NCI-H1105 treated with DMSO at 0.1 percent for 48 hours (cell line): ENCODE measurements at places on chromosomes 2 and 18.

DNA sequence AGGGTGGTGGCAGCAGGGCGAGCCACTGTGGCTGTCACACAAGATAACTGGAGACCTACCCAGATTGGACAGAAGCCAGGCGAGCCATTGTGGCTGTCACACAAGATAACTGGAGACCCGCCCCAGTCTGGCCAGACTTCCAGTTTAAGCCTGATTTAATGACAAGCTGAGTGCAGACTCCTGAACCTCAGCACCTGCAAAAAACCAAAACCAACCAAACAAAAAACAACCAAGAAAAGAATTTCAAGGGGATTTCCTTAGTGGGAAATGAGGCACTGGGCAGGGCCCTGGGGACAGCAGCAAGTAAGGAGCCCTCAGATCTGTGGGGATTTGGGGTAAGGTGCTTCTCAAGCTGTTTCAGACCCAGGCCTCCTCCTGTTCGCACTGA lies 95.2 kb upstream of the BOD1L2 start:
- peak; percentile 12 for DNase-seq

GRCh38 chr2:239387811-239388210 lies 13.0 kb downstream of the HDAC4 start:
- DNase-seq: no peak

GRCh38 chr18:2716394-2717326 lies 61.1 kb downstream of the SMCHD1 start:
- no peak for DNase-seq

GRCh38 chr2:43321446-43321845 lies 95.0 kb upstream of the ZFP36L2 start:
- no peak for DNase-seq

DNA sequence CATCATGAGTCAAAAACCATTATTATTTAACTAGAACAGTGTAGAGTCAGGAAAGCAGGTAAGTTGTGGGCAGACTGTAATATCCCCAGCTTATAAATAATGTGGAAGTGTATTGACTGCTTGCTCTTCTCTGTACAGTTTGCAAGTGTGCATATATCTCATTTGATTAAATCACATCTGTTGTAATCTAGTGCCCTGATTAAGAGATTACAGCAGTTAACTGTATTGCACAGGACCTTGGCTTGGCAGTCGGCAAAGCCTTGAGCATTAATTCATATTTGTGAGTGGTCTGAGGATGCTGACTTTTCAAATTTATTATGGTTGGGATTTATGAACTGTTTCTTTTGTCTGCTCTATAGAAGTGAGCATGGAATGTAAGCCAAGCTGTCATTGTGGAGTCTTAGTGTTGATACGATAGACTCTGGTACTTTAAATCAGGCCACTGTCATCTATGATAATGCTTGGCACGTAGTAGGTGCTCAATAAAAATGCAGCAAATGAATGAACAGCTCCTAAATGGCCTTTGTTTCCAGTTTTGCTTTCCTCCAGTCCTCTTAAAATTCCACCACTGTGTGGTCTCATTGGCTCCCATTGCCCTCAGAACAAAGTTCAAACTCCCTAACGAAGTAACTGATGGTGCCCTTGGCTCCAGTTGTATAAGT lies 48.3 kb downstream of the RAB31 start:
- no peak for DNase-seq

DNA sequence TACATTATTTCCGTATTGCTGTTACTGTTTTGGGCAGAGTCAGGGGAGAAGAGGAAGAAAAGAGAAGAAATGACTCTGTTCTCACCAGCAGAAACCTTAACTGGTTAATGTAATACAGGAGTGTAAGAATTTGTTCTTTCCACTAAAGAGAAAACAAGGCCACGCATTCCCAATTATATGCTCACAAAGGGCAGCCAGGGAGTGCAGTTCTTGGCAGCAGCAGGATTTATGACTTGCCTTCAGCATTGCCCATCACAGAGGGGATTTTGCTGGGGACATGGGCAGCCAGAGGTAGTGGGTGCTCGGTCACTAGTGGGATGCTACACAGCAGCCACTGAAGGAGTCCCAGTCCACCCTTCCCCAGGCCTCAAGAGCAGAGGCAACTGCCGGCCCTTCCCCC lies 18.4 kb downstream of the MREG start:
- DNase-seq: no peak

DNA sequence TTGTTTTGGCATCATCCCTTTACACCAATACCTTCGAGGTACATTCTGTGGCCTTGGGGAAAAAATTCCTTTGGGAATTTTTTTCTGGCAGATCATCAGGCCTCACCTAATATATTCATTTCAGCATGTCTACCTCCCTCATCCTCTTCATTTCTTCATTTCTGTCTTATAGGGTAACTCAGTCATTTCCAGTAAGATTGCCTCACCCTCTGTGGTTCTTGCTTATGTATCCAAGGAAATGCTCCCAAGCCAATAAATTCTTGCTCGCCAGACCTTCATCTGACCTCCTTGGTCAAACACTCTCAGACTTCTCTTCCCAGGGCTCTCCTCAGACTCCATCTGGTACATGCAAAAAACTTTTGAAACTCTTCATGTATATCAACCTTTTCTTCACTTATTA lies 265.6 kb downstream of the TMX3 start:
- no peak for DNase-seq

DNA sequence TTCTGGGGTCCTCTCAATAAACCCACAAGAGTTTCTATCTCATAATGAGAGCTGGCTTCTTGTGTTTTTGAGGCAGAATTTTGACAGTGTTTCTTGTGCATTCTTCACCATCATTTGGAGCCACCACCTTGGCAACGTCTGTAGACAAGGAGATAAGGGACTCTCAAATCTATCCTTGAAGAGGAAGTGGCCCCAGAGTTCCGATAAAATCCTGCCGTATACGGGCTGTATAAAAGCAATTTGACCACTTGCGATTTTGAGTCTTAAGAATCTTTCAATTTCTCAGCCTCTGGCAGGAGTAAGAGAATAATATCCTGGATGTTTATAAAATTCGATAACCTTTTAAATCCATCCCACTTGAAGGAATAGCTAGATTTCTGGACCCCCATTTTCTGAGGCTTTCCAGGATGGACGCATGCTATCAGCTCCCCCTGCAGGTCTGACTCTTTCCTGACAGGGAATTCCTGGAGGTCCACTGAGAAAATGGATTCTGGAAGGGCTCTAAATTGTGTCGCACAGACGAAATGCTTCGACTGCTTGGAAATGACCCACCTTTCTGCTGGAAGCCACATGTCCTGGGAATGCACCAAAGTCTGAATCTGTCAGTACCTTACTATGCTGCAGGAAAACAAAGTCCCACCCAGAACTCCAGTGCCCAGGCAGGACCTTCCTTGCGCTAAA lies 54.1 kb downstream of the E2F6 start:
- DNase-seq: peak; percentile 31

DNA sequence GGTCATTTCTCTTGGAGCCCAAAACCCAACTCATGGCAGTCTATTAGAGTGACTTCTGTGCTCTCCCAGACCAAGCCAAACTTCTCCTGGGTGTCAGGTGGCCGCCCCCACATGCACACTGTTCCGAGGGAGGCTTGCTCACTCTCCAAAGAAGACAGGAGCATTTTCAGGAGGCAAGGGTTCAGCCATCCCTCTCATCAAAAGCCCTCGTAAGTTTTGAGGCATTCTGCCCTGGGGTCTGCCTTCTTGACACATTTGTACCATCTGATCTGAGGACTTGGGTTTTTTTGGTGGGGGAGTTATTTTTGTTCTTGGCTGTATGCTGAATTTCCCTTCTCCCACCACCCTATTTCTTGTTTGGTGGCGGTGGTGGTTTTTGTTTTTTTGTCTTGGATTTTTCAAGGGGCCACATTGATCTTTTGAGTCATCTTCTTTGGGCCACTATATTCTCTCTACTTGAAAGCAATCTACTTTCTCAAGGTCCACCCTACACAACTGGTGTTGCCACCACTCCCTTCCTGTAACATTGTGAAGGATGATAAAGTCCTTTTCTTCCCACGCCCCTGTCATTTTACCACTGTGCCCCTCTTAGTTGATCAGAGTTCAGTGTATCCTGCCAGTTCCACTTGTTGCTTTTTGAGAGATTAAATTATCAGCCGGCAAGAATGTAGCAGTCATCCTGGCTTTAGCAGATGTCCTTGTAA lies 255.8 kb downstream of the CYP26B1 start:
- no peak for DNase-seq

DNA sequence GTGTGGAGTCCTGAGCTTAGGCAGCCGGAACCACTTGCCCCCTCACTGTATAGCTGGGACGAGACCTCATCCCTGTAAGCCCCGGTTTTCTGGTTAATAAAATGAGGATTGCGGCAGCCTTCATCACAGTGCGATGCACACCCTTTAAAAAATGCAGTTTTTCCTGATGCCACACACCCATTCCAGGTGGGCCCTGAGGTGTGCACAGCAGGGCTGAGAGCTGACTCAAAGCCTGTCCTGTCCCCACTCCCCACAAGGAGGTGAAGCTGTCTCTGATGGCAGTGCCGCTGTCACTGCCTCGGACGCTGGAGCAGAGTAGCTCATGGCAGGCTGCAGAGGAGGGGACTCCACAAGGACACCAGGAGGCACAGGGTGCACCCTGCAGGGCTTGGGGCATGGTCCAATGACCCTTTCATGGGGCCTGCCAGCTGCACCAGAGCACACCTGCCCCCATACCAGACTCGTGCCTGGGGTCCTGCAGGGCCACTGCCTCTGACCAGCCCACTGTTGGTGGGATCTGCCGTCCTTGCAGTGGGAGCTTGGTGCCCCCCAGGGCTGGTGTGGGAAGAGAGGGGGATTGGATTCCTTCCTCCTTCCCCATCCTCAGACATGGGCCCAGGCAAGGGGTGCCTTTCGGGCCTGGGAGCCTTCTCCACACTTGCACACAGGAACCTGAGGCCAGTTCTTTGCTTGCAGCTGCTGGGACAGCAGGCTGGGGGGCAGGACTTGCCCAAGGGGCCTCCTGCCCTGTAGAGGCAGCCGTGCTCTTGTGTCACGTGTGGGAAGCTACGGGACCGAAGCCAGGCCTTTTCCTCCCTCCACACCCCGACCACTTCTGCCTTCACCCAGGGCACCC lies 22.8 kb downstream of the GPC1 start:
- no peak for DNase-seq

DNA sequence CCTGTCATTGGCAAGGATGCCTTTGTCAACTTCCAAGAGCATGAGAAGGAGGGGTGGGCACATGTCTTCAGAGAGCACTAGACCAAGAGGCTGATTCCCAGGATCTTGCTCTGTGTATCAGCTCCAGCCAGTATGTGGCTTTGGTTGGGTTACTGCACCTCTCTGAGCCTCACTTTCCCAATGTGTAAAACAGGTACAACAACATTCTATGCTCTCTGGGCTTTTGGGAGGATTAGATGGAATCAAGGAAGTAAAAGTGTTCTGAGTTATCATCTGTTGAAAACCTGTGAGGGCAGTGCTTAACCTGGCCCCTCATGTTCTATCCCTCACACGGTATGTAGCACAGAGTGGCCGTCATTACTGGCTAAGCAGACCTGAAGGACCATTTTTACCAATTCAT lies 103.9 kb downstream of the FHOD3 start:
- no peak for DNase-seq
